Stimulated activated CD4-positive, alpha-beta T cell treated with anti-CD3 and anti-CD28 coated beads, TNF-alpha, amount 100 ng/mL, for 48 hours (primary cell): ENCODE measurements at places on chromosomes 4 and X.

- no peak for DNase-seq
Observed at GRCh38 chrX:108399418-108400165, 38.6 kb downstream of the COL4A6 start.

- DNase-seq = no peak
Observed at GRCh38 chr4:143586080-143586479, 72.6 kb downstream of the SMARCA5 start.

DNA sequence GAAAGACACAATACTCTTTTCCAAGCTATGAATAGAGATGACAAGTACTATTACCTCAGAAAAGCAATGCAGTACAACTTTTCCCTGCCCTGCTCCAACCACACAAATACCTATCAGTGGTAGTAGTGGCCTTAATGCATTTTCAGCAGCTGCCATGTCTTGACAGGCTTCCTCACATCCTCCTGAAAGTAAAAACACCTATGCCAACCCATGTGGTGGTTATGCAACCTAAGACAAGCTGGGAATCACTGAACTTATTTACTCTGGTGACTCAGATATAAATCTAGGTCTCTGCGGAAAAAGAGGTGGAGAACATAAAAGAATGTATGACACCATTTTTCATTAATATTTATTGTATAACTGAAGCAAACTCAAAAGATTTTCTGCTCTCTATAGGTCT lies 14.5 kb downstream of the WDFY3 start:
- no peak for DNase-seq

DNA sequence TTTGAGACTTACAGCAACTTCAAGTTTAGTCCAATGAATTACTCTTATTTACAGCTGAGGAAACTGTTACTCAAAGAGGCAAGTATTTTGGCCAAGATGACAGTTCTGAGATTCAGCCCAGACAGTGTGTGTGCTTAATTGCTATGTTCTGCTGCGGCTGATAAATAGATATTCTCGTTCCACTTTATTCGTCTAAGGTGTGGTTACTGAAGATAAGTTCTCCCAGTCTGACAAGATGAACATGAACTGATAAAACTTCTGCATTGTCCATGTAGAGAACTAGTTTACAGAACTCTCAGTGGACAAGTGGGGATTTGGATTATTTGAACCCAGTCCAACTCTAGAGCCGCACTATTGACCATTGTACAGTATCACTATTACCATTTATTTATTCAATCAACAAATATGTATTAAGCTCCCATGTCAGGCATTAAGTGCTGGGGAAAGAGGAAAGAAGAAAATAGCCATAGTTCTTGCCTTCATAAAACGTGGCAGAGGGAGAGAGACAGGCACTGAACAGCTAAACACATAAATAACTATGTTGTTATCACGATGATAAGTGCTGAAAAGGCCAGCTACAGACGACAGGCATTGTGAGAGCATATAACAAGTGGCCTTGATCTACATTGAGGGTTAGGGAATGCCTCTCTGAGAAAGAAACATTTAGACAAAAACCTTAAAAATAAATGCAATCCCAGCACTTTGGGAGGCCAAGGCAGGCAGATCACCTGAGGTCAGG lies 4.0 kb upstream of the DHX15 start:
- DNase-seq = no peak

DNA sequence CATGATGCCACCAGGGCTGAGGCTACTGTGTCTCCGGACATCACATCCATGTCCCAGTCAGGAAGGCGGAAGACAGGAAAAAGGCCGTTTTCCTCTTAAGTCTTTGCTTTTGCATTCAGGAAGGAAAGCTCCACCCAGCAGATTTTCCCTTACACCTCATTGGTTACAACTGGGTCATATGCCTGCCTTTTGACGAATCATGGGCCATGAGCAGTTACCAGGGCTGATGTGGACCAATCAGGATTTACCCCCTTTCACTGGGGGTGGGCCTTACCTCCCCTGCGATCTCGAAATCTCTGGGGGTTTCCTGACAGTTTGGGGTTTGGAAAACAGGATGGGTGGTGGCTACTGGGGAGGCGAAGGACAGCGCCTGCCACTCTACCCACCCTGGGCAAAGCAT lies 52.5 kb upstream of the GRPEL1 start:
- no peak for DNase-seq

DNA sequence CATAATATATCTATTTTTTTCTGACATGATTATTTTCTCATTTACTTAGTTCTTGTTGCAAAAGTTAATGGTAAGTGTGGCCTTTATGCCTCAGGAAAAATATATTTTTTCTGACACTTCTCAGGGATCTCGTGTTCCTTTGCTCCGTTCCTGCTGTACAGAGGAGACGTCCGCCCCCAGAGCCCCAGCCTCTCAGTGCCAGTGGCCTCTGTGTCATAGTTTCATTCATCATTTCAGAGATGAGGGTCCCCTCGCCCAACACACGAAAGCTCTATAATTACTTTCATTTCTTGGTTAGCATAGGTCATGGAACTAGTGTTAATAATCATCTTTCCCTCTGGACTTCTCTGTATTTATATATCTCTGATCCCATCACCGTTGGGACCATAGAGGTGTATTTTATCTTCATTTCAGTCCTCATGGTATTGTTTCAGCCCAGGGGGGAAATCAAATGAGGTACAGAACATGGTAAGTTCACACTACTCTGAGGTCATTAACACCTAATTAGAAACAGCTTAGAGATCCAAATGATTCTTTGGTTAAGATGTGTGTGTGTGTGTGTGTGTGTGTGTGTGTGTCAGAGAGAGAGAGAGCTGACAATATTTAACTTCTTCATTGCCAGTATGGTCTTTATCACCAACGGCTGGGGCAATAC lies 631.1 kb upstream of the TENM3 start:
- no peak for DNase-seq

DNA sequence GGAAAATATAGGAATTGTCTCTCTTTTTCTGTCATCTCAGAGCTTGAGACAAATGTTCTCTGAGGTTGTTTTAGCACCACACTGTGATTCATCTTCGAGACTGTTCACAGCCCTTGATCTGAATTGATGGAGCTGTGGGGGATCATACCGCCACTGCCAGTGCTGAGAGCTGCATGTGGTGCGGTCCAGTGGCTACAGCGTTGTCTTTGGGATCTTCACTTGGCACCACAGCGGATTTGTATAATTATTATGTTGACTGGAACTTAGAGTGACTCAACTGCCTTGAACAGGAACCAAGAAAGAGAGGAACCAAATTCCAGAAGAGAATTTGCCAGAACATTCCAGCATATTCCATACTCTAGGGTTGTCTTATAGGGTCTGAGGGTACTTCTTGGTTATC lies 29.1 kb downstream of the TBL1X start:
- DNase-seq = no peak

DNA sequence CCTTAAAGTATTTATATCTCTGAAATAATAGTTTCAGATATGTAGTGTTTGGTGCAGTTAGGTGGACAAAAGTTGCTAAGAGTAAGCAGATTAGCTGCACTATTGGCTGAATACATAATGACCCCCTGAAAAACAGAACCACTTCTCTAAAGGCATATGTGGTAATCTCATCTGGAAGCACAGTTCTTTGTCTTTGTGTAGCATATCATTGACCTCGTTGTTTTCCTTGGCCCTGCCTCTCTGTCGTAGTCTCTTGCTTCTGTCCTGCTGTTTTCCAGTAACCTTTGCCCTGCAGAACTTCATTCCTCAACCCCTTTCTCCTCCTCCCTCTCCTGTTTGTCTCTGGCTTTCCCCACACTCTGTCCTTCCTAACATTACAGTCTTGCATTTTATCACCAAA lies 41.4 kb downstream of the JADE3 start:
- DNase-seq = no peak

DNA sequence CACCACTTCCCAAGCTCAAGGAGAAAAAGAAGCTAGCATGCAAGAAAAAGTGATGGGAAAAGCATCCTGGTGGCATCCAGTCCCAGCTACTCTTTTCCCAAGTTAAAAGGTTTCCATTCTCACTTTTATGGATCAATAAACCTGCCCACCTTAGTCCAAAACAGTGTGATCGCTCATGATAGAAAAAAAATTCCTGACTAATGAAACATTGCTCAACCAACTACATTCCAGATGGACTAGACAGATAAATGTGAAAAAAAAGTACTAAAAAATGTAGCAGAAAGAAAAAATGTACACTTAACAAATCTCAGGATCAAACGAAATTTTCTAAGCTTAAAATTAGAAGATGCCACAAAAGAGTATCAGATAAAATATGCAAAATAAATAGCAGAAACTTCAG lies 312.2 kb downstream of the TMA16 start:
- no peak for DNase-seq

DNA sequence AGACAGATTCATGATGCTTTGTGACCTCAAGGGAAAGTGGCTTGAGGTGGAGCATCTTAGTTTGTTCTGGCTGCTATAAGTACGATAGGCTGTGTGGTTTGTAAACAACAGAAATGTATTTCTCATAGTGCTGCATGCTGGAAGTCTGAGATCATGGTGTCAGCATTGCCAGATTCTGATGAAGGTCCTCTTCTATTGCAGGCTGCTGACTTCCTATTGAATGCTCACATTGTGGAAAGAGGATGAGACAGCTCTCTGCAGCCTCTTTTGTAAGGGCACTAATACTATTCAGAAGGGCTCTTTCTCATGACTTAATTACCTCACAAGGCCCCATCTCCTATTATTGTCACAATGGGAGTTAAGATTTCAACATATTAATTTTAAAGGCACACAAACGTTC lies 1674.0 kb upstream of the PCDH7 start:
- DNase-seq = no peak

GRCh38 chrX:50115973-50116372 lies 84.8 kb downstream of the AKAP4 start:
- no peak for DNase-seq

DNA sequence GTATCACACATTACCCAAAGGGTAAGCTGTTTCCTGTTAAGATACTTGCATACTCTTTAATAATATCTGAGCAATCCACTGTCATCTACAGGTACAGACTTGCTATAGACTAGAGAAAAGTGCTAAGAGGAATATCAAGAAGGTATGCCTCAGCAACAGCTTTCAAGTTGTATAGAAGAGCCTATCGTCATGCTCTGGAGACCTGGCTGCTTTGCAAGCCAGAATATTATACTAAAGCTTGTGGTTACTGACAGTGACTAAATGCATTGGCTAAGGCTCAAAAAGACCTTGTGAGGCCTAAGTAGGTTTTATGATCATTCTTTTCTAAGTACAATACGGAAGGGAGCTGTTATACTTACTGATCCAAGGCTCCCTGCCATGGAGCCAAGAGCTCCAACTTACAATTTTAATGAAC lies 11.3 kb downstream of the LAMP2 start:
- no peak for DNase-seq

- no peak for DNase-seq
Observed at GRCh38 chr4:19857380-19857779, 394.3 kb upstream of the SLIT2 start.

GRCh38 chr4:171532968-171533367 lies 280.2 kb upstream of the GALNTL6 start:
- no peak for DNase-seq

DNA sequence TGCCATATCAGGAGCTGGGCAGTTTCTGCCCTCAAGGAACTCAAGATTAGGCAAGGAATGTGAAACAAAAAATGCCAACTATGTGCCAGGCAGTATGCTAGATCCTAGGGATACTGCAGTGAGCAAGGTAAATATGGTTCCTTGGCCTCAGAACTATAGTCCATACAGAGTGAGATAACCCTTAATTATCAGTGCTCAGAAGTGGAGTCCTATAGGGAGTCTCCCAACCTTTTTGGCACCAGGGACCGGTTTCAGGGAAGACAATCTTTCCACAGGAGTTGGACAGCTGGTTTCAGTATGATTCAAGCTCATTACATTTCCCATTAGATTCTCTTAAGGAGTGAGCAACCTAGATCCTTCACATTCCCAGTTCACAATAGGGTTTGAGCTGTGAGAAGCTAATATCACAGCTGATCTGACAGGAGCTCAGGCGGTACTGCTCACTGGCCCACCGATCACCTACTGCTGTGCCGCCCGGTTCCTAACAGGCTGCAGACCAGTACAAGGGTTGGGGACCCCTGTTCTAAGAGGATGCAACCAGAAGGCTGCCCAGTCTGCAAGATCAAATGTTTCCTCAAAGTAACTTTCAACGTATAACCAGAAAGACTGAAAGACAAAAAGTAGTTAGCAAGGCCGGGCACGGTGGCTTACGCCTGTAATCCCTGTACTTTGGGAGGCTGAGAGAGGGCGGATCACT lies 1.7 kb upstream of the SRP72 start:
- DNase-seq = no peak

- DNase-seq = no peak
Observed at GRCh38 chr4:185859111-185859510, 47.1 kb upstream of the SORBS2 start.

DNA sequence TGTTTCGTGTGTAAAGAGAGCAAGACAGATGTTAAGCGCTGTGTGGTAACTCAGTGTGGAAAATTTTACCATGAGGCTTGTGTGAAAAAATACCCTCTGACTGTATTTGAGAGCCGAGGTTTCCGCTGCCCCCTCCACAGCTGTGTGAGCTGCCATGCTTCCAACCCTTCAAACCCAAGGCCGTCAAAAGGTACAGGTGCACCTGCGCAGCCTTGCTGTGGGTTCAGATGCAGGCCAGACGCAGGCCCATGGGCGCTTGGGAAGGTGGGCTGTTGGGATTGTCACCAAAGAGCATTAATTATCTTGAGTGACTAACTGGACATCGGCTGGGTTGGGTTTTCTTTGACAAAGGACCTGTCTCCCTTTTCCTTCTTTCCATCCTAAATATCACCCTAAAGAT lies 55.4 kb downstream of the NELFA start:
- DNase-seq = no peak

- no peak for DNase-seq
Observed at GRCh38 chr4:135277068-135277979, 1075.7 kb upstream of the PABPC4L start.

DNA sequence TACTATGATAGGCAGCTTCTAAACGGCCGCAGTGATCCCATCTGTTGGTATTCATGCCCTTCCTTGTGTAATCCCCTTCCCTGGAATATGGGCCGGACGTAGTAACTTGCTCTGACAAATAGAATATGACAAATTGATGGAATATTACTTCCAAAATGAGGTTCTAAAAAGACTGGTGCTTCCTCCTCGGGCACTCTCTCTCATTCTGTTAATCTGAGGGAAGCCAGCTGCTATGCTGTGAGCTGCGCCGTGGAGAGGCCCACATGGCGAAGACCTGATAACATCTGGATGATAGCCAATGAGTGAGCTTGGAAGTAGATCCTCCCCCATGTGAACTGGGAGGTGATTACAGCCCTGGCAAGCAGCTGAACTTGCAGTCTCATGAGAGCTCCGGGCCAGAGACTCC lies 27.2 kb upstream of the SLC25A4 start:
- no peak for DNase-seq

- no peak for DNase-seq
Observed at GRCh38 chr4:24143741-24144140, 253.9 kb upstream of the PPARGC1A start.
